Activated CD8-positive, alpha-beta T cell treated with anti-CD3 and anti-CD28 coated beads, Interleukin-2, amount 10 ng/mL, durations not matched to agents 7 days and 5 days (primary cell): ENCODE measurements at places on chromosomes 3 and 15.

DNA sequence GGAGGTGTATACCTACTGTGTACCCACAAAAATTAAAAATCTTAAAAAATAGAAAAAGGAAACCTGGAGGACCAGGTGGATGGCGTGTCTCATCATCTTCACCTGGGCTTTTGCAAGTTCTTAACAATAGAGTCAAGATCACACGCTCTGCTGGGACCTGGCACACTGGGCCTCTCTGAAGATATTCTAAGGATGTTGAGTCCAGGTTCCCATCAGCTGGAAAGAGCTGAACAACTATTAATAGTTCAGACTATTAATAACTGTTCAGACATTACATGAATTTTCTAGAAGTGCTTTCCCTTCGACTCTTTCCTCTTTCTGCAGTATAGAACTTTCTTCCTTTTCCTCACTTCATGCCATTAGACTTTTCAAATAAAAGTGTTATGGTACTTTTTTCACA, 320.2 kb upstream of the IL12A start:
- no peak for DNase-seq

GRCh38 chr3:166688665-166689064, 691.4 kb downstream of the ZBBX start:
- no peak for DNase-seq

GRCh38 chr3:126134219-126134975, 46.0 kb downstream of the ALDH1L1 start:
- DNase-seq = peak; percentile 61

- no peak for DNase-seq
Measured at GRCh38 chr3:123640740-123641462, 56.0 kb upstream of the HACD2 start.

- DNase-seq = no peak
Measured at GRCh38 chr3:37240170-37240945, 66.0 kb upstream of the LRRFIP2 start.

DNA sequence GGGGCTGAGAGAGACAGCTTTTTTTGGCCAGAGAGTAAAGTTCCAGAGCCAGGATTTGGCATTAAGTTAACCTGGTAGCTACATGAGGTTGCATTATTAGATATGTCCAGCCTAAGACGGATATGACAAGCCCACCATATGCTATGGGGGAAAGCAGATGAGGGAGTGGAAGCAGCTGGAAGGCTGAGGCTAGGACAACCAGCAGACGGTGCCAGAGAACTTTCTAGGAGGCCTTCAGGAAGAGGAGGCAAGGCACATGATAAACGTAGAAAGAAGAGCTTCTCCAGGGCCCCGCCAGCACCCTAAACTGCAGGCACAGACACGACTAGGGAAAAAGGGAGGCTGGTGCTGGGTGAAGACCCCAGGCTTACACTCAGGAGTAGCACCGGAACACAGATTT, 87.0 kb downstream of the CTNNB1 start:
- DNase-seq = no peak

- DNase-seq = no peak
Measured at GRCh38 chr3:190036631-190037030, 84.1 kb downstream of the P3H2 start.

DNA sequence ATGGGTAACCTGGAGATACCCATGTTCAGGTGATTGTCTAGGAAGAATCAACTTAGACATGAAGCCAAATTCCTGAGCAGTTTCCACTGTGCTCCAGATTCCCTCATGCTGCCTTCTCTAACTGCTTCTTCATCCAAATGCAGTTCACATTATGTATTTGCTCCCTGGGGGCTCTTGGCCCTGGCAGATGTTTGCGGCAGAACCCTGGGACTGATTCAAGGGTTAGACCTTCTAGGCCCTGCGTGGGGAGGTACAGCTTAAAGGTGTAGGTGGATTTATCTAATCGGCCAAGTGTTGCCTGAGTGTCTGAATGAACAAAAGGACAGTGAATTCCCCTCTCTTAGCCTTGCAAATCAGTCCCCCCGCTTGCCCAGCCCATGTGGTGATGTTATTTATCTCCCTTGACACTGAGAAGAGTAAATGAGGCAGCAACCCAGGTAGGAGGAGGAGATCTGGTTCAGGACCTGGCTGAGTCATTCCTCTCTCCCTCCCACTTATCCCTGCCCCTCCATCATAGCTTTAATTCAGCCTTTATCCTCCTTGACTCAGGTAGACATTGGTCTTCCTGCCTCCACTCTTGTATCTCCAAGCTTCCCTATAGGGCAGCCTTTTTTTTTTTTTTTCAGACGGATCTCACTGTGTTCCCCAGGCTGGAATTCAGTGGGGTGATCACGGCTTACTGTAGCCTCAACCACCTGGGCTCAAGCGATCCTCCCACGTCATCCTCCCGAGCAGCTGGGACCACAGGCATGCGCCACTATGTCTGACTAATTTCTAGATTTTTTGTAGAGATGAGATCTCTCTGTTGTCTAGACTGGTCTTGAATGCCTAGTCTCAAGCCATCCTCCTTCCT, 54.8 kb downstream of the MAGEF1 start:
- no peak for DNase-seq

GRCh38 chr3:188126934-188127333, 27.0 kb upstream of the LPP start:
- no peak for DNase-seq

GRCh38 chr3:60912142-60912541, 339.1 kb downstream of the FHIT start:
- no peak for DNase-seq

DNA sequence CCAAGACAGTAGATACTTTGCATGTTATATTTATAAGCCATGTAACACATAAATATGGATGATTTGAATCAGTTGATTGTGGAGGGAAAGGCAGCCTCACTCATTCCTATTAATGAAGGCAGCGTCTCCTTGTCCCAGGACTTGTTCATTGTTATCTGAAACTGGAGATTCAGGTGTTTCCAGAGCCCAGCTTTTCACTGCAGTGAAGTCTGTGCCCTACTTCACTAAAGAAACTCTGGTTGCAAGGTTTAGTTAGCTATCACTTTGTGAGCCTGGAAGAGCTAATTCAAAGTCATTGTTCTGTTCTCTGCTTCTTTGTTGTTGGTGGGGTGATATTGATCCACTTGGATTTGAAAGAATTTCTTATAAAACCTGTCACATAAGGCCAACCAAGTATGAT, 9.8 kb downstream of the NR2C2 start:
- no peak for DNase-seq
